Ascending aorta (tissue), 2 donors: ENCODE measurements at places on chromosomes 2 and 18. TPM values are rescaled to one million over a fixed set of nuclear protein-coding genes. Genes with fewer than 3 reads are reported as not detected.

Gene ALPP
- not detected for total RNA-seq

Gene PRSS56
- not detected for total RNA-seq

Gene IL1F10
- not detected for total RNA-seq

Gene SOS1
- total RNA-seq = 11.3 TPM

- H3K27me3 ChIP-seq = no peaks in the 10 kb centered on the region
- H3K4me3 ChIP-seq = no peak overlapping the region
- H3K27ac ChIP-seq = no peak overlapping the region
- no peaks in the 10 kb centered on the region for H3K4me1 ChIP-seq
- no peak for DNase-seq
- H3K36me3 ChIP-seq = no peaks in the 10 kb centered on the region
Observed at GRCh38 chr2:3066831-3067230, 310.8 kb downstream of the EIPR1 start.
